ENCODE measurements at places on chromosomes 13 and 19.

DNA sequence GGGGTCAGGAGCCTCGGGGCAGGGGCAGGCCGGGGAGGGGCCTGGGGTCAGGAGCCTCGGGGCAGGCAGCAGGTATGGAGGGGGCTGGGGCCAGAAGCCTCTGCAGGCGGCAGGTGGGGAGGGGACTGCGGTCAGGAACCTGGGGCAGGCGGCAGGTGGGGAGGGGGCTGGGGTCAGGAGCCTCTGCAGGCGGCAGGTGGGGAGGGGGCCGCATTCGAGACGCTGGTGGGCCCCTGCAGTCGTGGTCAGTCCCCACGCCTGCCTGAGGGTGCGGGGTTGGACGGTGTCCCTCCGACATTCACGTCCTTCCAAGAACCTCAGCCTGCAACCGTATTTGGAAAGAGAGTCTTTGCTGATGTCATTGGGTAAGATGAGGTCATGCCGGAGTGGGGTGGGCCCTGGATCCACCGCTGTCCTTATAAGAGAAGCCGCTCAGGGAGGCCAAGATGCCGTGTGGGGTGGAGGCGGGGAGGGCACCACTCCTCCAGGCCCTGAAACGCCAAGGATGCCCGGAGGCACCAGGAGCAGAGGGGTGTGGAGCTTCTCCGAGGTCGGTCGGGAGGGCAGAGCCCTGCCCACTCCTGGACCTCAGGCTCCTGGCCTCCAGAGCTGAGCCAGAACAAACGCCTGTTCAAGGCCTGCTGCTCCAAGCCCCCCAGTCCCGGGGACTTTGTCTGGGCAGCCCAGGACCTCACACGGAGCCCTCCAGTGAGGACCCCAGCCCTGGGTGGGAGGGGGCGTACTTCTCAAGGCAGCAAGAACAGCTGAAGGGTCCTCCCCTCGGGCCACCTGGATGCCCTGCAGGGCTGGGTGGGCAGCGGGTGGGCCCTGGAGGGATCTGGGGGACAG, 30.1 kb downstream of the PIP5K1C start:
- DNase-seq = no peak

- no peak for DNase-seq
Observed at GRCh38 chr13:50179977-50180376, 164.7 kb downstream of the KCNRG start.

DNA sequence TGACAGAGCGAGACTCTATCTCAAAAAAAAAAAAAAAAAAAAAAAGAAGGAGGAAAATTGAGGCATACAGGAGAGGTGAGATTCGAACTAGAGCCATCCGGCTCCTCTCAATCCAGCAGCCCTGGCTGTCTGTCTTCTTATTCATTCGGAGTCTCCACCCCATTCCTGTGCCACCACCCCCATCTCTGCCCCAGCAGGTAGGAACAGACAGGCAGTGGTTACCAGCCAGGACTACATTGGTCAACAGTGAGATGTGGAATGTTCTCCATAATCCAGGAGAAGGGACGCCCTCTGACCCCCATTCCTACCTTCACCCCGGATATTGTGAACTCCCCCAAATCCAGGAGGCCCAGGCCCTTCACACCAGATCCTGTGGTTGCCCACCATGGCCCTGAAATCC, 6.6 kb upstream of the S1PR2 start:
- no peak for DNase-seq

GRCh38 chr13:51974482-51974881, 36.8 kb downstream of the ATP7B start:
- no peak for DNase-seq

DNA sequence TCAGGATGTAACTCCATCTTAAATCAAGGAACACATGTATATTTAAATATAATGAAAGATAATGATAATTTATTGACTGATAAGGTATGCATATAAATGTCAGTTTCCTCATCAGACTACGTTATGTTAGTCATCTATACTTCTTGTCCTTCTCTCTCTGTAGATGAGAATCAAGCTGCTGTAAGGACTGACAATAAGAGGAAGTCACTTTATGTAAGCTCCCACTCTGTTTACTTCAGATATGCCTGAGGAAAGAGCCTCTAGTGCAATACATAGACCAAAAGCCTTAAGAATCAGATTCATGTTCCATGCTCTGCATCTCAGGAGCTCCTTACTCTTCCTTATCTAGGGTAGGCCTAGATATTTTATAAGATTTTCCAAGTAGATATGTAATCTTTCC, 9.6 kb upstream of the SLITRK6 start:
- DNase-seq = no peak

- no peak for DNase-seq
Observed at GRCh38 chr13:39490136-39490535, 112.9 kb downstream of the LHFPL6 start.

GRCh38 chr19:14052470-14052869, 9.4 kb downstream of the PALM3 start:
- DNase-seq = no peak

GRCh38 chr13:110411688-110412059, 104.6 kb downstream of the COL4A2 start:
- no peak for DNase-seq

- no peak for DNase-seq
Observed at GRCh38 chr13:97321101-97321500, 99.0 kb downstream of the MBNL2 start.

DNA sequence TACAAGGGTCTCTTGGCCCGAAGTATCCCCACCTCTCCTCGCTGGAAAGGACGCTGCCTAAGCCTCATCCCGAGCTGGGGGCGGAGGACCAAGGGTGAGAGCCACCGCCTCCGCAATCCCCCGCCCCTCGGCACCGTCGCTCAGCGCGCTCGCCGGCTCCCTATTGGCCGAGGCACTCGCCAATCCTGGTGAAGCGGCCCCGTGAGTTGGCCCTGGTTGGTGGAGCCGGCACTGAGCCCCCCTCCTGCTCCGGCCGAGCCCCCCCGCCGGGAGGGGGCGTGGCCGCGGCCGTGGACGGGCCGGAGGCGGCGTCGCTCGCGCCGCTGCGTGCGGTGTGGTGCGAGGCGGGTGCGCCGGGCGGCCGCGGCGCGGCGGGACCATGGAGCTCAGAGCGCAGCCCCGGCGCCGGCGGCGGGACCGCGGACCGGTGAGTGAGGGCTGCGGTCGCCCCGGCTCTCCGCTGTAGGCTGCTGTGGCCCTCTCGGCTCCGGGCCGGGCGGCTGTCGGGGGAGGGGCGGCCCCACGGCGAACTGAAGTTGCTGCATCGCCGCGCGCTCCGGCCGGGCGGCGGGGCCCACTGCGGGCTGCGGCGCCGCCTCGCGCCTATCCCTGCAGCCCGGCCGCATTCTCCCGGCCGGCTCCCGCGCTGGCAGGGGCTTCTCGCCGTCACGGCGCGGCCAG, at the start of gene WASF3:
Gene WASF3 (plus strand): TSS at position 291 of the 681 bp plus-strand sequence. CDS start 84,588 bp downstream, outside the sequence.
- DNase-seq = peak; percentile 8

GRCh38 chr13:91773591-91774227, 375.3 kb downstream of the GPC5 start:
- no peak for DNase-seq

- no peak for DNase-seq
Observed at GRCh38 chr13:89869312-89869711, 1478.2 kb upstream of the MIR17HG start.

DNA sequence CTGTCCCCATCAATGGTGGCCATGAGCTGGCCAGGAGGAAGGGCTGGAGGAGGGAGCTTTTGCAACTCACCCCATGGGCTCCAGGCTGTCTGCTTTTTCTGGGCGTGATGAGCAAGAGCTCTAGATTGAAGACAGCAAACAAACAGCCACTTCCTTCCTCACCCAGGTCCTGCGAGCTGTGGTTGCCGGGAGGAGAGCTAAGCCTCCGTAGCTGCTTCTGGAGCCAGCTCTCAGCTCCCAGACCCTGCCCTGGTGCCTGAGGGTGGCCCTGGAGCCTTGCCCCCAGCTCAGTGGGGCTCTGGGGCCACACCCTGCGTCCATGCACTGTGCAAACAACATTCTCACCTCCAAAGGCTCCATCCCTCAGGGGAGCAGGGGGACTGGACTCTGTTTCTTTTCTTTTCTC, 6.2 kb downstream of the MYO1F start:
- no peak for DNase-seq

DNA sequence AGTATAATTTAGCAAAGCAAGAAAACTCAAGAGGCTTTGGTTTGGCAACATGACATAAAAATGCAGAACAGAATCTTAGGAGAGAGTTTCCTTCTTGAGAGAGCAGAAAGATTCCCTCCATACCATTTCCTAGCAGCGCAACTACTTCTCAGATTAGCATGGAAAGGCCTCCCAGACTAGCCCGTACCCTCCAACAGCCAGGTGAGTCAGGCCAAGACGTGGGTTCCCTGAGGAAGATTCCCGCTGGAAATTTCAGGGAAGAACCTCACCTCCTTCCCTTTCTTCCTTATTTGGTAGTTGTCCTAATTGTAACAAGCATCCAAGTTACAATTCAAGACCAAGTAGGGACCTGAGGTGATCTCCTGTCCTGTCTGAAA, 12.3 kb downstream of the COL4A2 start:
- no peak for DNase-seq

DNA sequence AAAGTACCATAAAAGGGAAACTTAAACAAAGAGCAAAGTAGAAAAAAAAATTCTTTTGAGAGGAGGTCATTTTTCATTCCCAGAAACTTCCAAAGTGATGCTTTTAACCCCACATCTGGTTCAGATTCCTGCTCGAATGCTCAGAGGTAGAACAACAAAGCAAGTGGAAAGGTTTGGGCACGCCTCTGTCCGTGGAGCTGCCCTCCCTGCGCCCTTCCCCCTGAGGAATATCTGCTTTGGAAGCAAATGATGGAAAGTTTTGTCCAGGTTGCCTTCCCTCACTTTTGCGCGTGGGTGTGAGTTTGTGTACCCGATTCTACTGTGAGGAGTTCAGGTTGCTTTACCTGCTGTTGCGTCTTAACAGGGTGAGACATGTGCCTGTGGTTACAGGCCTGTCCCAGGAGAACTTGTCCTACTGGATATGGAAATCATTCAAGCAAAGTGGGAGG, 110.2 kb downstream of the KLF5 start:
- DNase-seq = no peak

DNA sequence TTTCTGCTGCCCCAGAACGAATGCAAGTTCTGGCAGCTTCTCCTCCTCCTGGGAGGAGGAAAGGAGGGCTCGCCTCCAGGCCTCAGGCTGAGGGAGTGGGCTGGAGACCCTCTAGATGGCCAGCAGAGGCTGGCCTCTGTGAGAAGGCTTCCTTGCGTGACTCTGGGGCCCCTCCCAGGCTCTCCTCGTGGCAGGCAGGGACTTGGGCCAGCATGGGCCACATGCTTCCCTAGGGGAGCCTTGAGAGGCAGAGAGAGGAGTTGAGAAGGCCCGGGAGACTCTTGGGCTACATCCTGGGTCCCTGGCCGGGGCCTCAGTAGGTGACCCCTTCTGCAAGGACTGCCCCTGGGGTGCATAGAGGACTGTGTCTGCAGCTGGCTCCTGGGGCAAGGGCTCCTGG, 25.9 kb downstream of the LYL1 start:
- DNase-seq = no peak

- no peak for DNase-seq
Observed at GRCh38 chr19:14978161-14978776, 1.4 kb downstream of the SLC1A6 start.

GRCh38 chr19:17673937-17674799, 14.0 kb downstream of the UNC13A start:
- no peak for DNase-seq

DNA sequence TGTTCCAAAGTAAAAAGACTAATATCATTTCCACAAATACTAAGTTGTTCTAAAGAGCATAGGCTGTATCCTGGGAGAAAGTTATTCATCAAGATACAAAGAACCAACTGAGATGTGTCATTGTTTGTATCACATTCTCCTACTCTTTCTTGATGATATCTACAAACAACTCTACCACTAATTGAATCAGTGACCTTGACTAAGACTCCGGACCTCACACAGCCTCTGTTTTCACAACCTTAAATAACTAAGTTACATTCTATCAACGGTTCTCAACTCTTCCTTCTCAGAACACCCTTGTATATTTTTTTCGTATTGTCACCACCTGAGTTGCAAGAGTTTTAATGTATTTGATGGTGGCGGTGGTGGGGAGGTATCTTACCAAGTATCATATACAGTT, 12.6 kb downstream of the IRS2 start:
- no peak for DNase-seq

DNA sequence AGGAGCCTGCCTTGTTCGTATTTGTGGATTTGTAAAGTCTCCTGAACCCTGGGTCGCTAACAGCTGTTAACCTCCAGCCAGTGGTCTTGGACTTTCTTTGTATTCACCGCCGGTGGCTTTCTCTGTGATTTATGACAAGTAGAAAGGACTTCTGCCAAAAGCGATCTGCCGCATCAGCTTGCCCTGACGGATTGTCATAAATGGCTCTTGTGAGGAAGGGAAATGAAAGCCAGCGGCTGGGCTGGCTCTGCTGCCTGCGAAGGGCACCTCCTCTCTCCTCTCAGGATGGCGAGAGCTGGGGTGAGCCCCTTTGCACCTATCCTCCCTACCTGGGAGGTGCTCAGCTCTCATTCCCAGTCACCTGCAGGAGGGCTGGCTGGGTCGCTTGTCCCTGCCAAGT, 25.6 kb downstream of the DHRS12 start:
- DNase-seq = no peak

DNA sequence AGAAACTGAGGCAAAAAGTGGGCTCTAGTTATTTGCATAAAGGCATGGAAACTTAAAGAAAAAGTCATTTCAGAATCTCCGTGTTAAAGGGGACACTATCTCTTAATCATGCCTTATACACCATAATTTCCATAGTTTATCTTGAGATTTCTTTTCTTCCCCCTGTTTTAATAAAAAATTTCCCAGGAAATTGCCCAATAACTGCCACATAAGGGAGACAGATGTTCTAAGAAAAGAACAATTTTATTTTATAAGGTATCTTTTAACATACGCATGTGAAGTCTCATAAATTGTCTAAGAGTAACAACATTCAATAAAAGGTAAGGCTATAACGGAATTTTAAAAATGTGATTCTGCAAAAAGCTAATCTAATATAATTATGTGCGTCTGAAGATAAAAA, 371.3 kb downstream of the IRS2 start:
- no peak for DNase-seq

DNA sequence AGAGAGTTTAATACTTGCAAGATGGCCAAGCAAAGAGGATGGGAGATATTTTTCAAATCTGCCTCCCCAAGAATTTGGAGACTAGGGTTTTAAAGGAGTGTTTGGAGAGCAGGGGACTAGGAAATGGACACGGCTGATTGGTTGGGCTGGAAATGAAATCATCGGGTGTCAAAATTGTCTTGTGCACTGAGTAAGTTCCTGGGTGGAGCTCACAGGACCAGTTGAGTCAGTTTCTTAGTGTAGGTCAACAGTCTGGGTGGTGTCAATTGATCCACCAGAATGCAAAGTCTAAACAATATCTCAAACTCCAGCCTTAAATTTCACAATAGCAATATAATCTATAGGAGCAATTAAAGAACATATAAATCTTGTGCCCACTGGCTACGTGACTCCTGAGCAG, 23.0 kb upstream of the CEACAM4 start:
- DNase-seq = no peak

DNA sequence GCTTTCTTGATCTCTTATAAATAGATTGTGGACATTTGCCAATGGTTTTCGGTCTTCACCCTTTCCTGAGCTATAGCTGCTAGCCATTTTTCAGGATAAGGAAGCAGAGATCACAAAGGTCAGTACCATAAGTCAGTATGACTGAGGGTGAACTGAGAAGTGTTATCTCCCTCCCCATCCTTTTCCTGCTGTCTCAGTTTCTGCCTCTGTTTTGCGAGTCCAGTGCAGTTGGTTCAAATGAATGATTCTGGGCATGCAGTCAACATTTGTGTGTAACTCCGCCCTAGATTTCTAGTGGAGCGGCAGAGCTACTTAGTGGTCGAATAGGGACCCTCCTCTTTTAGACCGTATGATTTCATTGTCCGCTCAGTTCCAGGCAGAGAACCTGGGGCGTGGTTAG, 460.8 kb upstream of the ARGLU1 start:
- no peak for DNase-seq
